ENCODE measurements at places on chromosomes 6 and 20.
A peak's percentile ranks its signal among the peaks of the same experiment; 100 is the strongest.

GRCh38 chr6:39907871-39908575, 26.2 kb downstream of the MOCS1 start:
- DNase-seq, result no peak

DNA sequence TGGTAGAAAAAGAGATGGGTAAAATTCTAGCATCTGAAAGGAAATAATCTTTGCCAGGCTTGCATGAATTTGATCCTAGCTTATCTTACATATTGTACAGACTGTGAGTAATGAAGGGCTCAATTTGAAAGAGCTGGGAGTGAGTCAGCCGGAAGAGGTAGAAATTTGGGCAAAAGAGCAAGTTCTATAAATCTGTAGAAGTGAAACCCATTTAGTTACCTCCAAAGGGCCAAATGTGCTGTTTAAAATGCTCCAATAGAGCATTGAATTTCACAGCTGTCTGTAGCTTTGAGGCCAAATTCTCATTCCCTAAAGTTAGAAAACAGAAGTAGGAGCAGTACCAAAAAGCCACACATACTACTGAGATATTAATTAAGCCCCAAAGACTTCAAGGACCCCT, 466.1 kb downstream of the BTBD3 start:
- no peak for DNase-seq

- no peak for DNase-seq
These were observed 70.8 kb downstream of the TFAP2B start for GRCh38 chr6:50889497-50889896.

GRCh38 chr6:140271759-140272377, 897.4 kb upstream of the CITED2 start:
- DNase-seq, result no peak

DNA sequence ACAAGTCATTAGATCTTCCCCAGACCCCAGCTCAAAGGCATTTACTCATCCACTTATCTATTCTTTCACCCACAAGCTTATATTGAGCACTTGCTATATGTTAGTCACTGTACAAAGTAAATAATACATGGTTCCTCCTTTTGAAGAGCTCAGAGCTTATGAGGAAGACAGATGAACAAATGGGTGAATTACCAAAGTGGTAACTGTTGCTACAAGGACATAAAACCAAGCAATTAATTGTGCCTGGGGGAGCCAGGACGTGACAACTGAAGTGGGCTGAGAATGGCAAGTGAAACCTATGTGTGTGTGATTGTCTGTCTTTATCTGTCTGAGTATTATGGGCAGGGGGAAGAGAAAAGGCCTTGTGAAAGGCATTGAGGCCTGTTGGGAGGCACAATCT, 45.6 kb upstream of the AKIRIN2 start:
- DNase-seq, result no peak

GRCh38 chr20:34066476-34067090, 45.5 kb downstream of the EIF2S2 start:
- DNase-seq, result peak; percentile 22

GRCh38 chr20:58627212-58628072, 23.6 kb upstream of the STX16 start:
- DNase-seq, result no peak

Measured in fibroblast of mammary gland (primary cell).